ENCODE measurements at places on chromosomes 12 and 14.

- DNase-seq, result no peak
These were observed 51.0 kb downstream of the EGLN3 start for GRCh38 chr14:33899723-33900341.

DNA sequence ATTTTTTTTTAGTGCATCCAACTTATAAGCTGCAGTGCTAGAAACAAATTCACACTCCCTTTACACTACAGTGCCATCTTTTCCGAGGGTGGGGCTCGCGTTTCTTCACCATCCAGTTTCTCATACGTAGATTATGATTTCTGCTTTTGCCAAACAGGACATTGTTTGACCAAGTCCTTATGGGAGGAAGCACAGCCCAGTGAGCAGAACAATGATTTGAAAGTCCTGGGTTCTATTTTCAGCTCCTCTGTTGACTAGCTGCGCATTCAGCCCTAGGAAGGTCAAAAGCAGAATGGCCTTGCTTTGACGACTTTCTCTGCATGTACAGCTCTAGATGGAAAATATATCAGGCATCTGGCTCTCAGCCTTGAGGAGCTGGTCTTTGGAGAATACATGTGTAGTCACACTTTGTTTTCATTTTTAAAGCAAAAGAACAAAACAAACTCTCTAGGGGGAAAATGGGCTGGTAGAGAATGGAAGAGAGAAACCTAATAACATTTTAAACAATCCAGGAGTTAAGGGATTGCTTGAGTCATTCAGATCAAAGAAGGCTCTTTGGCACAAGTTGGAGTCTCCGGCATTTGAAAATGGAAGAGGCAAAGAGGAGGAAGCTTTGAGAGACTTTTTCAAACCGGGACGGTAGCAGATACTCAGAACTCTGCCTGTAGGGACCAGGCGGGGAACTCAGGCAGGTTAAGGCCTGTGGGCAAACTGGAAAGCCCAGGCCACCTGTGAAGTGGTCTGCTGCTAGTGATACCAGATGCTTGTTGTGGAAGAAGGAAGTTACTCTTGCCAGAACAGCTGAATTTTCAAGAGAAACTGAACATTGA lies 257.3 kb upstream of the PLEKHG7 start:
- peak; percentile 98 for DNase-seq

DNA sequence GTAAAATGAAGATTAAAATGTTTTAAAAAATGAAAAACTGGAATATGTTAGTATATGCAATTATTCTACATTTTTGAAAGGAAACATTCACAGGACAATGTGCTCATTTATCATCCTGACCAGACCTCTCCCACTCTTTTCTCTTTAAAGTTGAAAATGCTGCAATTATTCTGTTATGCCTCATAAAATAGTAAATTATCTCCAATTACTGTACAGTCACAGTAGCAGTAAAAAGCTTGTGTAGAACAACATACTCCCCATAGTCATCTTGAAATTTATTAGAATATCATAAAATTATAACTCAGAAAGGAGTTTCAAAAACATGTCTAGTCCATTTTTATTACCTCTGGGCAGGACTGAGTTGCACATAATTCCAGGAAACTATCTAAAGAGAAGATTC lies 250.3 kb downstream of the SYT1 start:
- no peak for DNase-seq

GRCh38 chr12:116426391-116427136 lies 132.6 kb upstream of the MAP1LC3B2 start:
- DNase-seq, result no peak

GRCh38 chr14:75411214-75411540 lies 16.6 kb upstream of the JDP2 start:
- DNase-seq, result no peak

DNA sequence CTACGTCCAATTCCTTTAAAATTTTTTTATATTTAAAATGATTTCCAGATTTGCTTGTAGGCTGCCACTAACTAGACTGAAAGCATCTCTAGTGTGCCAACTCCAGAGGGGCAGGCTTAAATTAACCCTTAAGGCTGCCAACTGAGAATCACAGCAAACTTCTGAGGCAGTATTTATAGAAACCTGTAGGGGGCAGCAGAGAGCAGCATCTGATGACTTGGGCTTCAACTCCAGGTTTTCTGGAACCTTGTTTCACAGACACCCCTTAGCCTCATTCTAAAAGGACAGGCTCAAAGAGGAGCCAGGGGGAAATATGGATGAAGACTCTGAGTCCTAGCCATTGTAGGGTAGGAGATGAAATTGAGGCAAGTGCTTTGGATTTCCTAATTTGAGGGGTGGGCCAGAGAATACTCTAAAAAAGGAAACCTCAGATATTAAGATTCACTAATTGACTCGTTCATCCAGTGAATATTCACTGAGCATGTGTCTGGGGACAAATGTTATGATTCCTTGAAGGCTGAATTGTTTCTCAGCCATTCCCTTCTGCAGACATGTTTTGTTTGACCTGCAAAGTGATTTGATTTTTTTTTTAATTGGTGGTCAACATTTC lies 63.3 kb upstream of the HSPB8 start:
- peak; percentile 37 for DNase-seq

DNA sequence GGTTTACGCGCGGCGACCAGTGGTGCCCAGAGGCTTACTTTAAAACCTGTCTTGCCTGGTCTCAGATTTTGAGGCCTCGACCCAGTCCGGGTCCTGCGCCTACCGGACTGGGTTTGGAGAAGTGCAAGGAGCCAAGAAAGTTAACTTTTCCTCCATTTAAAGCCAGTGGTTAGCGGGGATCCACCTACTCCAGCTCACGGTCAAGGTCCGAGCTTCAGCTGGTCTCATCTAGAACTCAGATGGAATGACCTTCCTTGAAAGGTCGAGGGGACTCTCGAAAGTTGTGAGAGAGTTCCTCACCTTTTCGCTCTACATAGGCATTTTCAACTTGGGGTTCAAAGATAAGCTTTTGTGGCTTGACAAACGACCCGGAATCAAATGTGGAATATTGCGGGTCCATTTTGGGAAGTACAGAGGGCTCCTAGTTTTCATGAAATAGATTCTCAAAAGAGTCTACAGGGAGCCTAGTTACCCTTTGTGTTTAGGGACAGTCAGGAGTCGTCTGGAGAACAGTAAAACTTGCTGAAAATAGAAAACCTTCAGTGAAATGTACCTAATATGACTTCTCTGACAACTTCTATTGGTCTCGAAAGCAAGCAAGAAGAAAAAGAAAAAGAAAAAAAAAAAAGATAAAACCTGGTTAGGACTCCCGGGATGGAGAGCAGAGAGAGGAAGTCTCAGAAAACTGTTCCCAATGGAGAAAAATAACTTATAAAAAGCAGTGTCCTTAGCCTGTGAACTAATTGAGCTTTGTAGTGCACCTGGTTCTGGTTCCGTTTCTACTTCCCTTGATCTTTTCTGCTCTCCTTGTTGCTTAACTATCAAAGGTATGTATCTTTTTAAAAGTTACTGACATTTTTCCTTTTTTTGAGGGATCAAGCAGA lies 1.4 kb downstream of the KCNMB4 start:
- peak; percentile 18 for DNase-seq

DNA sequence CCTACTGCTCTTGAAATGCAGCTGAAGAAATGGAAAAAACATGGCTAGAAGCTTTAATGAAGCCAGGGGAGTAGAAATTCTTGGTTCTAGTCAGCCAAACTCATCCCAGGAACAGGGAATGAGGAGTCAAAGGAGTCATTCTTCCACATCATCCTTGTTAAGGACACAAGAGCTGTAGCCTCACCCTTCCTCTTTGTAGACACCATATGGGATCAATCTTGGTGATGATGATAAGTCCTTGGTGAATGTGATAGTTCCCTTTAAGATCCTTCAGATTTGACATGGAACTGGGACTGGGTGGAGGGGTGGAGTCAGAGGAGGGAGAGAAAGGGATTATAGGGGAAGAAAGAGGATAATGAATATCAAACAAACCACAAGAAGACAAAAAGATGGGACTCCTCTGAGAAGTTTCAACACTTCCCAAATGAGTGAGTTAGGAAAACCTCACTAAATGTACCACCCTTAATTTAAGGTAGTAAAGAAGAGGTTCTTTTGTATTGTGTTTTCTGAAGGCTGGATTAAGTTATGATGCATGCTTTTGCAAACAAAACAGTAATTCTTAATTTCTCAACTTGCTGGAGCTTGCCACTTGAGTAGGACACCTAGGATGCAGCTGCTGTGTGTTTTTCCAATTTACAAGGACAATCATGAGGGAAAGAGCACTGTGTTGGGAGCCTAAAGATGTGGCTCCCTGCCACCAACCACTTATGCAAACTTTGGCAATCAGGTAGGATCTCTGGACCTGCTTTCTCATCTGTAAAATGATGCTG lies 104.0 kb downstream of the WIF1 start:
- DNase-seq, result no peak

GRCh38 chr12:76264611-76265012 lies 83.6 kb downstream of the BBS10 start:
- DNase-seq, result no peak

GRCh38 chr12:104974626-104975290 lies 11.4 kb upstream of the NOPCHAP1 start:
- DNase-seq, result peak; percentile 84

DNA sequence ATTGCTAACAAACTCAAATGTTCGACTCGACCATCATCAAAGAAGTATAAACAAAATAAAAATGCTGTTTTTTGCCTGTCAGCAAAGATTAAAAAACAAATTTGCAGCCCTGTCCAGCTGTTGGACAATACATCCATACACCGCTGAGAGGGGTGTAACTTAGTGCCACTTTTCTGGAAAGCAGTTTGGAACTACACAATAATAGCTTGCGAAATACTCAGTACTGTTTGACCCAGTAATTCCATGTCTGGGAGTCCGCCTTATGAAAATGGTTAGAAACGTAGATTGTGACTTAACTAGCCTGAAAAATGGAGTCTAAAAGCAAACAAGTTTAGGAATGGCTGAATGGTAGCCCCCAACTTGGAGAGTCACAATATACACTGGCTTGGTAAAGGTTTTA lies 6.4 kb downstream of the USP30 start:
- DNase-seq, result no peak

DNA sequence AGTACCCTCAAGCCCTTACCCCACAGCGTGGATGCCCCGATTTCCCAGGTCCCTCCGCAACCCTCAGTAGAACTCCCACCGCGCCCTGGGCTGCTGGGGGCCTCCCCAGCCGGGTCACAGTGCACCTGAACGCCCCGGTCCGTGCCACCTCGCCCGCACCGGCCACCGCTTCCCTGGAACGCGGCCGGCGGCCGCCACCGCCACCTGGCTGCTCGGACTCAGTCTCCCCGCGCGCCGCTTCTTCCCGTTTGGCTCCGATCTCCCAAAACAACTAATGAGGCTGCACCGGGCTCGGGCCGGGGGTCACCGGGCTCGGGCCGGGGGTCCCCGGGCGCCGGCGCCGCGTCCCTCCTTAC lies 1.0 kb downstream of the ITPK1 start:
- DNase-seq, result peak; percentile 32

- no peak for DNase-seq
These were observed 491.2 kb downstream of the PCNX1 start for GRCh38 chr14:71398450-71398849.

DNA sequence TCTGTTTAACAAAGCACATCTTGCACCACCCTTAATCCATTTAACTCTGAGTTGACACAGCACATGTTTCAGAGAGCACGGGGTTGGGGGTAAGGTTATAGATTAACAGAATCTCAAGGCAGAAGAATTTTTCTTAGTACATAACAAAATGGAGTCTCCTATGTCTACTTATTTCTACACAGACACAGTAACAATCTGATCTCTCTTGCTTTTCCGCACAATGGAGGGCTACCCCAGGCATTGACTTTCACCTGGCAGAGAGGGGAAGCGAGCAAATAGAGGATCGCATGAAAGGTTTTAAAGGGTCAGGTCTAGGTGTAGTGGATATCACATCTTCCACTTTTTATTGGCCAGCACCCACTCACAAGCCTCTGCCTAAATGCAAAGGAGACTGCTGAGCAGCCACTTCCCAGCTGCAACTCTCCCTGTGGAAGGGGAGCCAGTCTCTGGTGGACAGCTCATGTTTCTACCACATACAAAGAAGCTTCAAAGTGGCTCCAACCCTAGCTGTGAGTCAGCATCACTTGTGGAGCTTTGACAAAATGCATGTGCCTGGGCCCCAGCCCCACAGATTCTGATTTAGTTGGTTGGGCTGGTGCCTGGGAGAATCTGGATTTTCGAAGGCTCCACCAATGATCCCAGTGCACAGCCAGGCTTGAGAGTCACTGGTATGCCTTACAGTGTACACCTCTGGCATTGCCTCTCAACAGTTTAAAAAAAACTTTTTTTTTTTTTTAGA lies 7.2 kb upstream of the FNTB start:
- no peak for DNase-seq

GRCh38 chr14:67461341-67461985 lies 27.1 kb downstream of the TMEM229B start:
- no peak for DNase-seq
